Posterior cingulate gyrus (tissue), 11 donors: ENCODE measurements at places on chromosomes 4 and X.

- DNase-seq: no peak
These were observed 139.9 kb upstream of the ZIC3 start for GRCh38 chrX:137425986-137426385.

- no peak for DNase-seq
These were observed 63.8 kb upstream of the STS start for GRCh38 chrX:7083468-7084396.

DNA sequence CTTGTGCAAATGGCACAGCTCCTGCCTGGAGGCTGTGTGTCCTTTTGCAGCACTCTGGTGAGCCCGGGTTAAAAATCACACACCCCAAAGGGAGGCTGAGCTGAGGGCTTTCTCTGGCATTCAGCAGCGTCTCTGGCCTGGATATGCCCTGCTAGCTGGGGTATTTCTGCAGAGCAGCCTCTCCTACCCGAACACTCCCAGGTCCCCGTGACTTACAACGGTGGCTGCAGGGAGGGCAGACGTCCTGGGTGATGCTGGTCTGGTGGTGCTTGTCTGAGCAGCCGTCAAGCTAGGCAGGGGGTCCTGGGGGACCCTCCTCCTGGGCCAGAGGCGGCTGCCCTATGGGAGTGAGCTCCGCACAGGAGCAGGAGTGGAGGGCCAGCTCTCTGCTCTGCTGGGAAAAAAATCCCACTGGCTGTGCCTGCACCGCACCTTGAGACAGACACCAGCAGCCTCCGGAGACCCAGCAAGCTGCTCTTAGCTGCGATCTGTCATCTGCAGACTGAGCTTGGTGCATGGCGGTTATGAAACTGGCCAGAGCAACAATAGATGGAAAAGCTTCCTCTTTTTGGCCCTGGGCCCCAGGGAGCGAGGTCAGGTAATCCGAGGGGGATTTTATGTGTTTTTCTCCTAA lies 41.3 kb upstream of the ASMTL start:
- no peak for DNase-seq

DNA sequence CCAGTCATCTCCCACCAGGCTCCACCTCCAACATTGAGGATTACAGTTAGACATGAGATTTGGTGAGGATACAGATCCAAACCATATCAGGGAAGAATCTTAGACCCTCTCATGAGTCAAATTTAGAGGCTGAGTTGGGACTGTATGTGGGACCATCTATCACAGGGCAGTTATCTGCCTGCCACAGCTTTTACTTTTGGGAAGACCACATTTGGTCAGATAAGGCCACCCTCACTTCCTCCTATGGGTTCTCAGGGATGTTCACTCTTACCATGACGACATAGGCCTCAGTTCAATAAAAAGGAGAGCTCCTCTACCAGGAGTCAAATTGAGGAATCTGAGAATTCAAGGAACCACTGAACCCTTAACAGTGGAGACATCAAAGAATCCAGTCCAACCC lies 2.1 kb downstream of the MAGEB2 start:
- DNase-seq: no peak

GRCh38 chr4:166838975-166839614 lies 395.2 kb downstream of the SPOCK3 start:
- no peak for DNase-seq

DNA sequence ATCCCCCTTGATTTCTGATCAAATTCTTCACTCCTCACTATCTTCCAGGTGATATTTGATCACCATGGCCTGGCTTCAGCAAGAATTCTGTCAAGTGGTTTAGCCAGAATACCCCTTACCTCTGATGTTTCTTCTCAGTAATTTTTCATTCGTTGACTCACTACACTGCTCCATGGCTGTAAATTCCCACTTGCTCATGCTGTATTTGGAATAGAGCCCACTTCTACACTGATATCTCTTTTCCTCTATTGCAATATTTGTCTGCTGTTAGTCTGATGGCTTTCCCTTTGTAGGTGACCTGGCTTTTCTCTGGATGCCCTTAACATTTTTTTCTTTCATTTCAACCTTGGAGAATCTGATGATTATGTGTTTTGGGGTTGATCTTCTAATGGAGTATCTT lies 73.9 kb upstream of the DIPK2B start:
- no peak for DNase-seq

DNA sequence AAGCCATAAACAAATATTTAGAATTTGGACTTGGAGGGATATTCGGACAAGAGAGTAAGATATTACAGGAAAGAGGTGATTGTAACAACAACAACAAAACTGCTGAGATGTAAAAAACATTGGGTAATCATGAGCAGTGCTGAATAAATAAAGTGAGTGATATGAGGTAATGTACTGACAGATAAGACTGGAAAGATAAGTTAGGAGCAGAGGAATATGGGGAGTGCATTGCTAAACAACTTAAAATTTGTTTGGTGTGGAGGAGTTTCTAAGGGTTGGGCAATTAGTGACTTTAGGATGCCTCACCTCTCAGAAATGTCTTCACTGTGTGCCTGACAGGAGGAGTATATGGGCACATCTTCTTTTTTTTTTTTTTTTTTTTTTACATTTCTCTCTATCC lies 637.8 kb upstream of the GRIA3 start:
- DNase-seq: no peak

- no peak for DNase-seq
These were observed 260.7 kb downstream of the COL25A1 start for GRCh38 chr4:109041463-109042360.

DNA sequence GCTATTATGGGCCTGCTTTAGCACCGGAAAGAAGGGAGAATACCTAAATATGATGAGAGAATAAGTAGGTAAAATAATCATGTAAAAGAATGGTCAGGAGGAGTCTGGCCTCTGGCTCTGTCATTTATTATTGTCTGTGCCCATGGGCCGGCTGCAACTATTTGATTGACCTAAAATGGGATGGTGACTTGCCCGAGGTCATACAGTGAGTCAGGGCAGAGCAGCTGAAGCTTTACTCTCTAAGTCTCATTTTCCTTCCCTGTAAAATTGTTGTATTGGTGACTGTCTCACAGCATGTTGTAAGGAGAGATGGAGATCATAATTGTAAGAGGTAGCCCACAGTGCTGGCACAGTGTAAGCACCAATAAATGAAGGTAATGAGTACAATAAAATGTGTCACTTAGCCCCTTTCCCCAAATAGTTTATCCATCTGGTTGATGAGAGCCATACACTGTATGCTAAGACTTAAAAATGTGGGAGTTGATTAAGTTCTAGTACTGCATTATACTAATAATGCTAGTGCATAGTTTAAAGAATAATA lies 39.6 kb downstream of the RUFY3 start:
- DNase-seq: no peak

GRCh38 chr4:86302830-86303229 lies 57.0 kb downstream of the MAPK10 start:
- no peak for DNase-seq

DNA sequence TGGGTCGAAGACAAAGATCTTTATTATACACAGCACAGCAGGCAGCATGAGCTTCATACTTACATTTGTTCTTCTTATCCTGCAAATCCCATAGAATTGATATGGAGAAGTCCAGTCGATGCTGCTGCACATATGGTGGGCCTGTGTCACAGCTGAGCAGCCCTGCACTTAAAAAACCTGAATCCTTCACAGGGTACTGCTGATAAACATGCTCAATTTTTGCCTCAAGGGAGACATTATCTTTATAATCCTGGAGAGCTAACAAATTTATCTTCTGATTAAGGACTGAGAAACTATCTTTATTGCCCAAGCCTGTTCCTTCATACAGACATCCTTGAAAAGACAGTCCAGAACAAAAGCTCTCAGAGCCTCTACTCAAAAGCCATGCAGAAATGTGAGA lies 434.4 kb upstream of the FAM47C start:
- DNase-seq: no peak

DNA sequence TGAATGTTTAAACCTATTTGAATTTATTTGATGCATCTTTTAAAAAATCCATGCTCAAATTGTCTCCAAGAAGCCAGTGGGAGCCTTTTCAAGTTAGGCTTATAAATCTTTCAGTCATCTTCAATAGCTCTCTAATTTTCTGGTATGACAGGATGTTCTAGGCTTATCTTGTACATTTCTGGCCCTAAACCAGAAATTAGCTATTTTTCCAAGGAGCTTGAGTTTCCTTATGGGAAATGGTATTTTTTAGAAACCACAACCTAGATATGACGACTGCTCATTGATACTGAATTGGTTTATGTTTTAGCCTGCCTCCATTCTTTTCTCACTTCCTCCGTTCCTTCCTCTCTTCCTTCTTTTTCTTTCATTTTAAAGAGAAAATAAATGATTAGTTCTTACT lies 172.3 kb downstream of the SPRY1 start:
- no peak for DNase-seq

DNA sequence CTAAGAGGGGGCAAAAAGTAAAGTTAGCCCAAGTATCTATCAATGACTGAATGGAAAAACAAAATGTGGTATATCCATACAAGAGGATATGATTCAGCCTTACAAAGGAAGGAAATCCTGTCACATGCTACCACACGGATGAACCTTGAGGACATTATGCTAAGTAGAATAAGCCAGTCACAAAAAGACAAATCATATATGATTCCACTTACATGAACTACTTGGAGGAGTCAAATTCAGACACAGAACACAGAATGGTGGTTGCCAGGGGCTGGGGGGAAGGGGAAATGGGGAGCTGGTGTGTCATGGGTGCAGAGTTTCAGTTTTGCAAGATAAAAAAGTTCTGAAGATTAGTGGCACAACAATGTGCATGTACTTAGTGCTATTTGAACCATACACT lies 101.8 kb downstream of the SH3KBP1 start:
- DNase-seq: no peak

DNA sequence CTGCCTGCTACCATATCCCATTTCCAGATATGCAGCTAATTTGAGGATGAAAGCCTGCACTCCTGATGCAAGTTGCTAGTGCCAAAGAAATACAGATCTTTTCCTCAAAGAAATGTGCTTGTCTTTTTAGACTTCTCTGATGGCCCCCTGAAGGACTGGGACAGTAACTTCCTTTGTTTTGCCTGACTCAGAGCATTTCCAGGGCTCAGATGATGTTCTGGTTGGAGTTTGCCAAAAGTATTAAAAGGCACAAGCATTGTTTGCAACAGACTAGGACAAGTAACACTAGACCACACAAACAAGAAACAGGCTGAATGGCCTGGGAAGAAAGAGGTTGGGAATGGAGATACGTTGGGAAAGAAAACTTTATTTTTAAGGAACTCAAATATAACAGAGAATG lies 175.2 kb downstream of the IL13RA2 start:
- no peak for DNase-seq

- no peak for DNase-seq
These were observed 107.6 kb downstream of the LARP1B start for GRCh38 chr4:128168701-128169100.

DNA sequence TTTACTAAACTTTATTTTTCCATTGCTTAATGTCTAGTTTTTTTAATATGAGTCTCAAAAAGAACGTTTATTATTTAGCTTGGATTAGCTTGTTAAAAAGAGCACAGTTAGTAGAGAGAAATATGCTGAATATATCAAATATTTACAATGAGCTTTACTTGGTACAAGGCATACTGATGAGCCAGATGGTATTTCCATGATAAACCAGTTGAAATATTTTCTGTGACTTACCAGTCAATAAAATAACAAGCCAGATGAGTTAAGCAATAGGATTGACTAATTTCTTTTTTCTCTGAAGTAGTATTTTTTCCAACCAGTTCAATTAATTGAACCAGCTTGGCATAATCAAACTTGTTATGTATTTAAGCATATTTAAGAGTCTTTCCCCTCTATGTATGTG lies 134.1 kb downstream of the KLHL34 start:
- no peak for DNase-seq

- DNase-seq: no peak
These were observed 108.9 kb downstream of the CDS1 start for GRCh38 chr4:84691800-84692199.

GRCh38 chr4:154578919-154579318 lies 11.6 kb downstream of the FGA start:
- no peak for DNase-seq

DNA sequence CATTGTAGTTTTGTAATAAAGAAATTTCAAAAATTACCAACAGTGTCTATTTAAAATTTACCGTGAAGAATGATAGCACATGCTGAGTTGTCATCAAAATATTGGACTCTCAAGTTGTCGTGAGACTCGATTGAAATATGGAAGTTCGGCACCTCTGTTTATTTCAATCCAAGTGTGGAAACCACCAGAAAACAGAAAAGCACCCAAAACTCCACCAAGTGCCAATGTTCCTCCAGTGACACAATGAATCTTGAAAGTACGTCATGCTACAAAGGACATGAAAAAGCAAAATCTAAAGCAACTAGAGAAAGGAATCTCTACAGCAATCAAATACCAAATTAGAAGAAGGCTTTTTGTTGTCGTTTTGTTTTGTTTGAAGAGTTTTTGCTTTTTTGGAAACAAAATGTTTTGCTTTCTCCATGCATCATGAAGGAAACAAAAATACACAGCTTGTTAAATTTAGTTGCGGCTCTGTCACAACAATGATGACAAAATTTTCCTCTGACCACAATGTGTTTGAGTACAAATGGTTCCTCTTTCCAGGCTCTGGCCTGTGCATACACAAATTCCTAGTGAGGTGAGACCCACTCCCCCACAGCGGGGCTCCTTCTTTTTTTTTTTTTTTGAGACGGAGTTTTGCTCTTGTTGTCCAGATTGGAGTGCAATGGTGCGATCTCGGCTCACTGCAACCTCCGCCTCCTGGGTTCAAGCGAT lies 9.6 kb upstream of the IL13RA1 start:
- DNase-seq: no peak

GRCh38 chrX:153662266-153662665 lies 11.3 kb downstream of the PNCK start:
- peak; percentile 86 for DNase-seq

DNA sequence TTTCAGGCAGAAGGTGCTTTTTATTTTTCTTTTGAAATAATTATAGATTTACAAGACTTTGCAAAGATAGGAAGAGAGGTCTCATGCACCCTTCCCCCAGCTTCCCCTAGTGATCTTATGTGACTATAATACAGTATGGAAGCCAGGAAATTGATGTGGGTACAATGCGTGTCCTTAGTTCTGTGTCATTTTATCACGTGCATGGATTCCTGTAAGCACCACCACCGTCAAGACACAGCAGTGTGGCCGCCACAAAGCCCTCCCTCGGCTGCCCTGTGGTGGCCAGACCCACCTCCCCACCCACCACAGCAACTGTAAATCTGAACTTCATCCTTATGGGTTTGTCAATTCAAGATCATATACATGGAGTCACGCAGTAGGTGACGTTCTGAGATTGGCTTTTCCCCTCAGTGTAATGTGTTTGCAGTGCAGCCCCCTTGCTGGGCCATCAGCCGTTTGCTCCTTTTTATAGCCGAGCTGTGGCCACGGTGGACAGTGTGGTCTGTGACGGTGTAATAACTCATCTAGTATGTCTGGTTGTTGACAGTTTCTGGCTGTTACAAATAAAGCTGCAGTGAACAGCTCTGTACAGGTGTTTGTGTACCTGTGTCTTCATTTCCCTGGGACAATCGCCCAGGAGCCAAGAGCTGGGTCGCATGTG lies 10.9 kb upstream of the HTRA3 start:
- no peak for DNase-seq

GRCh38 chr4:55979562-55979961 lies 30.8 kb downstream of the CEP135 start:
- no peak for DNase-seq
